GM03348 (cell line): ENCODE measurements at places on chromosomes 3 and 15.
A peak's percentile ranks its signal among the peaks of the same experiment; 100 is the strongest.

- DNase-seq = no peak
These were observed 172.0 kb downstream of the OPA1 start for GRCh38 chr3:193764959-193765358.

- DNase-seq = no peak
These were observed 6.7 kb downstream of the KNSTRN start for GRCh38 chr15:40388941-40389823.

DNA sequence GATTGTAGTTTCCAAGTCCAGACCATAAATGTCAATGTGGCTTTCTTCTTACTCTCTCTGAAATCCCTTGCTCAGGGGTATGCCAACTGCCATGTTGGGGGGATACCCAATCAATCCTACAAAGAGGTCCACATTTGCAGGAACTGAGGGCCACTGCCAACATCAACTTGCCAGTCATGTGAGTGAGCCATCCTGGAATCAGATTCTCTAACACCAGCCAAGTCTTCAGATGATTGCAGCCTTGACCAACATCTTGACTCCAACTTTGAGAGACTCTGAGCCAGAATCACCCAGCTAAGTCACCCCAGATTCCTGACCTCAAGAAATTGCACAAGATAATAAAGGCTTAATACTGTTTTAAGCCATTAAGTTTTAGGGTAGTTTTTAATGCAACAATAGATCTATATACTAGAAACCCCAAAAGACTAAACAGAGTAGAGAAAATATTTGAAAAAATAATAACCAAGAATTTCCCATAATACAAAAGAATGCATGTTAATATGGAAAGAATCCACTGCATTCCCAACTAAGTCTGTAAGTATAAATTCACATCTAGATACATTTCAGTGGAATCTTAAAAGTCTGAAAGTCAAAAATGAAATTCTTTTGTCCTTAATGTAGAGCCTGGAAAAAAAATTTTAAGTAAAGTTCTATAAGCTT is 22.4 kb downstream of the ISG20 start:
- no peak for DNase-seq

DNA sequence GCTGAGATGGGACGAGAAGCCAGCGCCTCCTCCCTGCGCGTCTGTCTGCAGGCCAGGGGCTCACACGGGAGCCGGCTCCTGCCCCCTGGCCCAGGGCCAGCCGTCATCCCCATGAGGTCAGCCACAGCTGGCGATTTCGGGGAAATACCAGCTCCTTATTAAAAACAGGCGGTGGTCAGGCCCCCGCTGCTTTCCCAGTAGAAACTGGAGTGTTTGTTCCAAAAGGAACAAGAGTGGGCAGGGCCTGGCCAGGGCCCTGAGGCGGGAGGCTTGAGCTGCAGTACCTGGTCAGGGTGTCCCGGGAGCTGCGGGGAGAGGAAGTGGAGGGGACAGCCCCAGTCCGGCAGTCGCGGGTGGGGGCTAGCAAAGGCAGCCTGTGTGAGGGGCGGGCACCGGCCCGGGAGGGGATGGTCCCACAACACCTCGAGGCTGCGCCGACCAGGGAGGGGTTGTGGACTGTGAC is 17.8 kb downstream of the MYL3 start:
- peak; percentile 88 for DNase-seq

GRCh38 chr15:29125382-29126207 is 144.0 kb downstream of the NSMCE3 start:
- DNase-seq = no peak

DNA sequence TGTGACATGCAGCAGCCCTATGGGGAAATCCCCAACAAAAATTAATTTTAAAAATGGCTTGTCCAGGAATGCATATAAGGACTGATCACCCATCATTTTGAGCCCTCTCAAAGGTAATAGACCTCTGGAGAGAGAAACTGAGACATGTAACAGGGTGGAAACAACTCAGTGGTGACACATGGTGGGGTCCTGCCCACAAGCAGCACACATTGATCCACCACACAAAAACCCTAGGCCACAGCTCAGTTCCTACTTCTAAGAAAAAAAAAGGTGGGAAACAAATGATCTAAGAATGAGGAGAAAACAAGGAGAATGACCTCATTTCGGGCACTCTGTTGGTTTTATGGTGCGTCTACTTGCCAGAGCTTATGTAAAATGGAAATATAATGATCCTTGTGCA is 1.9 kb upstream of the SLC41A3 start:
- DNase-seq = no peak

DNA sequence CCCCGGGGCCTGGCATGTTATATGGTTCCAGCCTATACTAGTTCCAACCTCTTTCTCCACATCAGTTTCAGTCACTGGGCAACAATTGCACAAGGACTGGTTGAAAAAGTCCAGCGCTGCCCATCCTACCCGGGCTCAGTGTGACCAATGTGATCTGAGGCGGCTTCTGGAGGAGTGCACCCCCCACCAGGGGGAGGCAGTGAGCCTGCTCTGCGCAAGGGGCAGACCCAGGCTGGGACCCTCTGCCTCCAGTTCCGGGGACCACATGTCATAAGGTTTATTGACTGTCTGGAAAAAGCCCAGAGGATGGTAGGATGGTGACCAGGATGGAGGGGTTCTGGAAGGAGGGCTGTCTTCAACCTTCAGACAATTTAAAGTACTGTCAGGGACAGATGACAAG is 25.6 kb upstream of the NR2E3 start:
- no peak for DNase-seq

GRCh38 chr15:36347272-36347858 is 232.1 kb upstream of the CDIN1 start:
- no peak for DNase-seq

DNA sequence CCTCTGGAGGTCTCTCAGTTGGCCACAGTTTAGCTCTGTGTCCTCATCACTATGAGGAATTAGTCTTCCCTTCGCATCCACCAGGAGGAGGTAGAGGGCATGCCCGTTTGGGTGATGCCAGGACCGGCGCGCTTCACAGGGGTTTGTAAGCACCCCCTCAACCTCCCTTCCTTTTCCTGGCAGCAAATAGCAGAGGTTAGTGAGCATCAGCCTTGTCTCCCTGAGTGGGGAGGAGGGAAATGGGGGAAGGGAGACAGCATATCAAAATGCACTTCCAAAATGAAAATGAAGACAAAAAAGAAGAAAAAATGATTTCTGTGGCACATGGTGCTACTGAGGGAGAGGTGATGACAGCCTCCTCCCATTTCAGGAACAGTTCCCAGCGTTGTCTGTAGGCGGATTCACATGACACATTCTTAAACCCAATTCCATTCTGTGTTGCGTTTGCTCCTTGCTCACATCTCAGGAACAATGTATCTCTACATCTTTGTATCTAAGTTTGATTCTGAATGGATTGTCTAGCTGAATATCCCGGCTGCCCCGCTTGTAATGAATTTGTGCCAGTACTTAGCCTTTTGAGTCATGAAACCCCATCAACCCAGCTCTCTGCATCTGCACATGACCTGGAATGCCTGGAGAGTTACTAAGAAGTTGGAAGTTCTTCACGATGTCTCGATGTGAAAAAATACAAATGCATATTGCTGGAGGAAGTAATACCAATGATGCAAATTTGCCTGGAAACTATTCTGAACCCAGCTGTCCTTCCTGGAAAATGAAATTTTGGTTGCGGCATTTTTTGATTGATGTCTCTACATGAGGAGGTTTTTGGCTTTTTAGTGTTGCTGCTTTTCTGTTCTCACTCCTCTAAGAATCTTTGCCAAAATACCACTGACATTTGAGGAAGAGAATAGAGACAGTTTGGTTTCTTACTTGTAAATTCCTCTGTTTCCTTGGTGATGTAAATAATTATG is 45.2 kb downstream of the TYRO3 start:
- DNase-seq = peak; percentile 85

- peak; percentile 10 for DNase-seq
These were observed 340.9 kb upstream of the TPRG1 start for GRCh38 chr3:188830893-188831292.

DNA sequence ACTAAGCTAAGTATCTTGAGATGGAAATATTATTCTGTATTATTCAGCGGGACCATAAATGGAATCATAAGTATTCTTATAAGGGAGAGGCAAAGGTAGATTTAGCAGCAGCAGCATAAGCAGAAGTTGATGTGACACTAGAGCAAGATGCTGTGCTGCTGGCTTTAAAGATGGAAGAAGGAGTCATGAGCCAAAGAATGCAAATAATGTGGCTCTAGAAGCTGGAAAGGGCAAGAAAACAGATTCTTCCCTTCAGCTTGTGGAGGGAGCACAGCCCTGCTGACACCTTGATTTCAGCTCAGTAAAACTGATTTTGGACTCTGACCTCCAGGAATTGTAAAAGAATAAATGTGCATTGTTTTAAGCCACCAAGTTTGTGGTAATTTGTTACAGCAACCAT is 144.2 kb upstream of the ANKRD28 start:
- no peak for DNase-seq

GRCh38 chr15:69298697-69299441 is at the start of gene PAQR5:
Gene PAQR5, plus strand, starts transcription at chr15:69298912. Its CDS starts 61,169 bp downstream, at chr15:69360081.
- DNase-seq = peak; percentile 92

GRCh38 chr3:168585544-168585943 is 489.8 kb upstream of the GOLIM4 start:
- no peak for DNase-seq

- DNase-seq = no peak
These were observed 16.8 kb upstream of the FBLN2 start for GRCh38 chr3:13532085-13532484.

GRCh38 chr3:159872374-159873109 is 116.1 kb upstream of the IL12A start:
- DNase-seq = peak; percentile 63

DNA sequence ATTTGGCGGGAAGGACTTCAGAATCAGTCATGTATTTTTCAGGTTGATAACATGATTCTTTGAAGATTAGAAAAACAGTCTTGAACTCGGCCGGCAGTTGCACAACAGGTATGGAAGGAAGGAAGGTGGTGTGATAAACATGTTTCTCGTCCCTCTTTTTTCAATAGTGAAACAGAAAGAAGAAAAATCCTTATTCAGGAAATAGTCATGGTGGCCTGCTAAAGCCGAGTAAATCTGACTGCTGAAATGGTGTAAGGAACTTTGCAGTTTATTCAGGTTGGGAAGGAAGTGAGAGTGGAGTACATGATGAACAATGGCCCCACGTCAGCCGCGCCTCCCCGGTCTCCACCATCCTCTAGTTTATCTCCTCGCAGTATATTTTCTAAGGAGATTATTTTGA is 6.7 kb downstream of the RASGRP1 start:
- no peak for DNase-seq

DNA sequence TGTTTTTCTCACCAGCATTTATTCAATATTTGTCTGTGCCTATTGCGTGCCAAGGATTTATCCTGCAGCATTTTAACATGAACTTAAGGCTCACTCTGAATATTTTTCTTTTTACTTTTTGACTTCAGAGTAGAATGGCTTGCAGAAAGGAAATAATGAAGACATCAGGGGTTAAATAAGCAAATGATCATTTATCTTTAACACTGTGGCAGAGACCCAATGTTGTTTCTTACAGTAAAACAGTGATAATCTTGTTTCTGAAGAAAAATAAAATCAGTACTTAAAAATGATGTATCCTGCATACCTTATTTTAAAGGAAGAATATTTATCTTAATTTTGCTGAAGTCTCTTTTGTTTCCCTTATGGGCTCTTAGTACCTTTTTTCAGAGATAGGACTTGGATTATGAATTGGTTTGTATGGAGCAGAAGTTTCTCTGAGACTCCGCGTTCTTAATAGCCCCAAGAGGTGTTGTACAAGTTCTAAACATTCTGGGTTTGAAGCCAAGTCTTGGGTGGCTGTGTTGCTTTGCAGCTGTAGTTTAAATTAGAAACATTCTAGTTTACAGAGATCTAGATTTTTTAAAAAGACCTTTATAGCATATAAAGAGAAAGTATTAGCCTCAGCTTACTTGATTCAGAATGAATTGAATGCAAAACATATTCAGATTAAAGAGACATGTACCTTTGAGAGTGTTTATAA is 40.5 kb downstream of the COL6A6 start:
- DNase-seq = no peak

GRCh38 chr3:24100696-24101402 is 155.8 kb downstream of the NR1D2 start:
- no peak for DNase-seq

- no peak for DNase-seq
These were observed 938.4 kb upstream of the SEMA6D start for GRCh38 chr15:46778876-46779275.

DNA sequence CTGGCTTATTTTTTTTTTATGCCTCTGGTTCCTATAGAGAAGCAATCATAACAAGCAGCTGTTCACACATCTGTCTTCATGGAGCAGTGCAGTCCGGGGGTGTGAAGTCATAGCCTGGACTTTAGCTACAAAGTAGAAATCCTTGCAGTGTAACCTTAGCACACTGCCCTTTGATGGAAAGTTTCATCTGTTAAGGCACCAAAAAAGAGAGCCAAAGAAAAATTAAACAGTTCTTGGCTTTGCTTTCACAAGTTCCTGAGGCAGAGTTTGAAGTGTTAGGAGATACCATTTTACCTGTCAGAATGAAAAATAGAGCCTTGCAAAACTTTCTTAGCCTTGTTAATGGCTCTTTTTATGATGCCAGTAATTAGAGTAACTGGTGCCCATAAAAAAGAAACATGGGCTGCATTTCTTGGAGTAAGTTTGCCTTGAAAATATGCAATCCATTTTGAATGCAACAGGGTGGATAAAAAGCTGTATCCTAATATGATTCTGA is 84.1 kb downstream of the PIK3R4 start:
- no peak for DNase-seq

DNA sequence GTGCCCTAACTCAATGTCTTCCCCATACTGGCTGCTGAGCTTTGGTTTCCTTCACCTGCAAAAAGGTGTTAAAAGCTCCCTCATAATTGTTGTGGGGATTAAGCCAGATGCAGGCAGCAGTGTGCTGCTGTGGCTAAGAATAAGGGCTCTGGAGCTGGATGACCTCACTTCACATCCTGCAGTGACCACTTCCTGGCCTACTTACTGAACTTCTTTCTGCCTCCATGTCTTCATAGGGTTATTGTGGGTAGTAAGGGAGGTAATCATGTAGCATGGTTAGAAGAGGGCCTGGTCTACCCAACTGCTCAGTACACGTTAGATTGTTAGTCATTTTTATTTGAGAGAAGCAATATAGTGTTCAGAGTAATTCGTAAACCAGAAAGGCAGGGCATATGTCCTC is 18.4 kb downstream of the GYG1 start:
- no peak for DNase-seq

DNA sequence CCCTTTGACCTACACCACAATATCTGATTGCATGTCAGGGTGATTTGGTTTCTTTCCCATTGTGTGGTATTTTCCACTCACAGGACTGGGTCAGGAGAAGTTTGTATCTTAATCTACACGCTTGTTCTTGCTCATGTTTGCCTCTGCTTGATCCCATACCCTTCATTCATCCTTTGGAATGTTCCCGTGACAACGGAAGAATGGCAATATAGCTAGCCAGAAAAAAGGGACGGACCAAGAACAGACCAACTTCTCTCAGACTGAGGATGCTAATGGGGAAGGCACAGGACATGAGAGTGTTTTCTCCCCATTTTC is 7.8 kb upstream of the THSD4 start:
- DNase-seq = no peak

GRCh38 chr15:57025264-57025926 is 107.0 kb downstream of the TCF12 start:
- DNase-seq = peak; percentile 9

DNA sequence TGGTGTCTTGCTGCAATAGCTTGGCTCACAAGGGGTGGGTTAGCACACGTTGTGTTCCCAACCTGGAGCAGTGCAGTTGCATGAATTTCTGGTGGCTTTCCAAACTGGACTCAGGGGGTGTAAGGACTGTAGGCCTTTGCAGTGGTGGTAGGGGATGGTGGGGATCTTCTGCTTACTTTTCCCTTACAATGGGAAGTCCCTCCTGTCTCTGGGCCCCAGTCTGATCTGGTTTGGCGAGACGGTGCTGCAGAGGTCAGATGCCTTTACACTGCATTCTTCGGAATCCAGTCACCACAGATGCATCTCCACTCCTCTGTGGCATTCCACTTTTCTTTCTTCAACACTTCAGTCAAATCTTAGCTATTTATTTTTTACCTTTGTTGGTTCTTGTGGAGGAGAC is 132.1 kb downstream of the DOCK3 start:
- peak; percentile 19 for DNase-seq
